ENCODE measurements at places on chromosomes 6 and 20.

DNA sequence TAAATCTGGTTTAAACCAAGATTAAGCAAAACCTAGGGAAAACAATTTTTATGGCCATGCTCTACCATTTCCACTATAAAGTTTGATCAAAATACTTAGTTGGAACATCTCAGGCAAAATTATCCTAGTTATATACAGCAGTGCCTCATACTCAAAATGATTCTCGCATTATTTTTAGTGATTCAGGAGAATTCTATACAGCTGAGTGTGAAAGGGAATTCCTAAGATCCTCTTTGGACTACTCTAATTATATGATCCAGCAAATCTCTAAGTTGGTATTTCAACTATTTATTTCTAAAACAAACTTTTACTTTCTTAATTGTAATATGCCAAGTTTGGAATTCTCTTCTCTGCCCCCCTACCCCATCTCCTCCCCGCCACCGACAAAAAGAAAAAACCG lies 8.6 kb downstream of the DTNBP1 start:
- no peak for DNase-seq

DNA sequence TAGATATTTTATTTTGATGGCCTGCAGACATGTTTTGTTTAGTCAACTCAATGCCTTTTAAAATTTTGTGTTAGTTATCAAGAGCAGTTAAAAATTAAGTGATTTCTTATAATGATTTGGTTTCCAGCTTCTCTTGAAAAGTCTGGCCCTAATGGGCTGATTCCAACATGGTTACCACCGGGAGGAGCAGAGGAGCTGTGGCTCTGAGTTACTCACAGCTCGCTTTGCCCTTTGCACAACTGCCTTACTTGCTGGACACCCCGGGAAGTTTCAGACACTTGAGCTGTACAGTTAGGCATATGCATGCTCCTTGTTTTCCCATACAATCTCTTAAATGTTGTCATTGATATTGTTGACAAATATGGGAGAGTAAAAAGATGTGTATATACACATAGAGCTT lies 173.1 kb upstream of the MMS22L start:
- no peak for DNase-seq

DNA sequence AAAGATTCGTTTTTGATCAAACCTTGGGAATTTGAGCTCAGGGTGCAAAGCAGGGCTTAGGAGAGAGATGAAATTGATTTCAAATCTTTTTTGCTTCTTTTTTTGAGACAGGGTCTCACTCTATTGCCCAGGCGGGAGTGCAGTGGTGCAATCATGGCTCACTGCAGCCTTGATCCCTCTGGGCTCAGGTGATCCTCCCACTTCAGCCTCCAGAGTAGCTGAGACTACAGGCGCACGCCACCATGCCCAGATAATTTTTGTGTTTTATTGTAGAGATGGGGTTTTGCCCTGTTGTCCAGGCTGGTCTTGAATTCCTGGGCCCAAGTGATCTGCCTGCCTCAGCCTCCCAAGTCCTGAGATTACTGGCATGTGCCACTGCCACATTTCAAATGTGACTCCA lies 58.7 kb downstream of the DOK5 start:
- no peak for DNase-seq

GRCh38 chr20:25127761-25128537 lies 46.0 kb upstream of the VSX1 start:
- DNase-seq = no peak

- DNase-seq = no peak
Observed at GRCh38 chr6:6872459-6873344, 235.1 kb upstream of the RREB1 start.

DNA sequence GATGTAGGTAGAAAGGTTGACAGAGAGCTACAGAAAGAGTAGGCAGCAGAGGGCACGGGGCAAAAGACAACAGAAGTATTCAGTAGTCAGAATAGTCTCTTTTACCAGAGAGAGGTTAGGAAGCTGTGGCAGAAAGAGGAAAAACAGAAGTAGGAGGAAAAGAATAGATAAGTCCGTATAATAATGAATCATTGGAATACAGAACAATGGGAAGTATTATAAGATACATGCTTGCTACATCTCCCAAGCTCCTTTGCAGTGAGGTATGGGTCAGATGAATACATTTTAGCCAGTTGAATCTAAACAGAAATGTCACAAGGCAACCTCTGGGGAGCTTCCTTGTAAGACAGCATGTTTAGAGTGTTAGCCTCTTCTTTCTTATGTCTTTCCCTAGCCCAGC lies 570.5 kb upstream of the CITED2 start:
- no peak for DNase-seq

- no peak for DNase-seq
Observed at GRCh38 chr6:7150381-7151064, 42.8 kb downstream of the RREB1 start.

- DNase-seq = no peak
Observed at GRCh38 chr6:154848580-154848979, 115.4 kb downstream of the SCAF8 start.

DNA sequence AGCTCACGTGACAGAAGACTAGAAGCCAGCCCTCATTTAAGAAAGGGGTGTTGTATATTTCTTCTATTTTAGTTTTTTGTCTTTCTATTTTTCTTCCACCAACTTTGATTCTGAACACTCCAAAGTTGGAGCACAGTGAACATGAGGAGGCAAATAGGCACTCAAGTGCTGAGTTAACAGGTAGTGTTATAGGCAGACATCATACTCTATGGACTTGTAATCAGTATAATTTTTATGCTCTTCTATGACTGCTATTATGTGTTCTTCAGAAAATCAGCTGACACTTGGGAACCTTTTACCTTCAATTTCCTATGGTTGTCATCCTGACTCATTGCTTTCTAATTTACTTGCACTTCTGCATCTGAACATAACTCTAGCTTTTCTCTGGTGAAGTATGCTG lies 396.3 kb upstream of the EYS start:
- DNase-seq = no peak

DNA sequence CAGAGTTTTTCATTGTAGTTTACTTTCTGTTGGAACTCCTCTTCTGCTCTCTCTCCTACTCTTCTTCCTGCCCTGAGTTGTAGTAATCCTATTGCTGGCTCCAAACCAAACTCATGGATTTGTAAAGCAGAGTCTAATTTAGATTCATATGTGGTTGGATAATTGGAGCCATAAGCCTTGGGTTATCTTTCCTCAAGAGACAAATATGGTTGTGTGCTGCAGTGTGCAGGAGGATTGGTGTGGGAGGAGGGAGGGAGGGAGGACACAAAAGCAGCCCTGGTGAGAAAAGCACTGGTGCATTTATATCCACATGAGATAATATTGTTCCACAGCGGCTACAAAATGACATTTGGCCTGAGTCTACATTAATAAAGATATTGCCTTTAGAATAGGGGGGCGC lies 4.2 kb downstream of the HLA-G start:
- DNase-seq = no peak

GRCh38 chr20:61808447-61808846 lies 257.2 kb downstream of the TAF4 start:
- no peak for DNase-seq

GRCh38 chr6:81769824-81770223 lies 17.3 kb upstream of the TENT5A start:
- DNase-seq = no peak

Data from fibroblast of the conjunctiva (primary cell).